RWPE1 (cell line): ENCODE measurements at places on chromosomes 3 and 15.

DNA sequence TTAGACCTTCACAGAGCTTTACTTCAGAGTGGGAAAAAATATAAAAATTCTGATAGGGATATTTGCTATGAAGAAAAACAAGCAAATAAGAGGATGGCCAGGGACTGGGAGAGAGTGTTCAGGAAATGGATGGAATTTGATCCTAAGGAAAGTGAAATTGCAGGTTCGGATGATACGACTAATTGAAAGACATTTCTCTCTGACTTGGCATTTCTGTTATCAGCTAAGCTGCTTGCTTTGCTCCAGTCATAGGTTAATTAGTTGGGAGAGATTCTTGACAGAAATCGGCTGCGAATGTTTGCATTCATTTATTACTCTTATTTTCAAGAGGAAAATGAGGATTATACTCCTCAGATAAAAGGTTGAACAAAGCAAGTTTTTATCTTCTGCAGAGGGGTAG lies 808.7 kb upstream of the NECTIN3 start:
- no peak for DNase-seq

- DNase-seq, result peak; percentile 30
These were observed 650 bp downstream of the PYGO1 start for GRCh38 chr15:55587321-55588069.

- DNase-seq, result no peak
These were observed 322.3 kb upstream of the SUCLG2 start for GRCh38 chr3:67976663-67977062.

GRCh38 chr3:4719046-4719501 lies 225.9 kb downstream of the ITPR1 start:
- DNase-seq, result no peak

GRCh38 chr15:87744815-87745214 lies 511.7 kb downstream of the NTRK3 start:
- no peak for DNase-seq

DNA sequence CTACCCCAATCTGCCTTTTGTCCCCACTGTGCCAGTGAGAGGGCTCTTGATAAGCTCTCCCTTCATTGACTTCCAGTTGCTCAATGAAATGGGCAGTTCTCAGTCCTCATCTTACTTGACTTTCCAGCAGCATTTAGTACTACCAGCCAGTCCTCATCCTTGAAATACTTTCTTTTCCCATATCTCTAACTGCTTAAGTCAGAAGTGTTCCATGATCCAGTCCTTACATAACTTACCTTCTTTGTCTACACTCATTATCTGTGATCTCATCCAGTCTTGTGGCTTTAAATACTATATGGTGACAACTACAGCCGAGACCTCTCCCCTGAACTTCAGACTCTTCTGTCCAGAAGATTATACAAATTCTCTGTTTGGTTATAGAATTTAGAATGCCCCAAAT lies 28.7 kb downstream of the RARRES1 start:
- no peak for DNase-seq

GRCh38 chr15:99104788-99105513 lies at the start of gene SYNM:
SYNM (plus strand) TSS chr15:99105080; CDS start chr15:99105200, 120 bp downstream.
- peak; percentile 93 for DNase-seq

DNA sequence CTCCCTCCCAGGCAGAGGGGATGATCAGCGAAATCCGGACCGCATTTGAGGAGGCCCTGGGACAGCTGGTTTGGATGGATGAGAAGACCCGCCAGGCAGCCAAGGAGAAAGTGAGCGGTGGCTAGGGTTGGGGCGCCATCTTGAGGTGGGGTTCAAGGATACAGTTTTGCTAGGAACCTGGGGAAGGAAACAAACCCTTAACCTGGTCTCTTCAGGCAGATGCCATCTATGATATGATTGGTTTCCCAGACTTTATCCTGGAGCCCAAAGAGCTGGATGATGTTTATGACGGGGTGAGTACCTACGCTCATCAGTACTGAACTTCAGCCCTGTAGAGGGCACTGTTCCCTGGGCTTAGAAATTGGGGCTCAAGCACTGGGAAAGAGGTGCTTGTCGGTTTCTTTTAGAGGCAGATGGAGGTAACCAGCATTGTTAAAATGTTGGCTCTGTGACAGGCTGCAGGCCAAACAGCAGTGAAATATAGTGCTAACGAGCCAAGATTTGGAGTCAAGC lies 9.6 kb upstream of the PSMD2 start:
- peak; percentile 68 for DNase-seq

GRCh38 chr3:168844894-168845482 lies 749.3 kb upstream of the GOLIM4 start:
- DNase-seq, result no peak

DNA sequence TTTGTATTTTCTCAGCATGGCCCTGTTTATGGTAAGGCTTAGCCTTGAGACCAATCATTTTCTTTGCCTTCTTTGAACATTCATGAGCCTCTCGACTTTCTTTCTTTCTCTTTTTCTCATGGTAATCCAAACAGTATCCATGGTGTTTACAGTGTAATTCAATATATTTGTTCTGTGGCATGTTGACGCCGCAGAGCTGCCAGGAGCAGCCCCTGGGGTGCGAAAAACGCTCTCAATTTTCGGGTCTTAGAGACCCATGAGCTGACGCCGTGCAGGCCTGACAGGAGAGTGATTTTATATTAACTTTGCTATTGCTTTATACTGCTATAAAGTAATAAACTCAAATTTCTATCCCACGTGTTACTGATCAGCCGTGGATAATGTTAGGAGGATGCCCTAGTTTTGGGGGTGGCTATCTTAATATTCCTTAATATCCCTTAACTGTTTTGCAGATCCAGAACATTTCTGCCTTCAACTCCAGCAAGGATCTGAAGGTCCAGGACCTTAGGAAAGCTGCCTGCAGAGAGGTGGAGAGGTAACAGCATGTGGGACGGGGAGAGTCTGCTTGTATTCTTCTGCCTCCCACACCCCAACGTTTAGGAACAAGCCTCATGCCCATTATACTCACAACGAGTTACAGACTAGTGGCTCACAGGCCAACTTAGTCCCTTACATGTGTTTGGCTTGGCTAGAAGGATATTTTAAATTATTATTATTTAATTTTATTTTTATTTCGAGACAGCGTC lies 29.3 kb upstream of the MYO1E start:
- no peak for DNase-seq

GRCh38 chr3:31945738-31946052 lies 35.4 kb downstream of the OSBPL10 start:
- no peak for DNase-seq

GRCh38 chr15:60673166-60673565 lies 194.2 kb upstream of the ICE2 start:
- DNase-seq, result no peak
